Fibroblast of skin of left quadriceps (primary cell): ENCODE measurements at places on chromosomes 16 and 17.

- peak; percentile 52 for DNase-seq
Observed at GRCh38 chr17:40915721-40916256, 21.7 kb downstream of the KRT23 start.

DNA sequence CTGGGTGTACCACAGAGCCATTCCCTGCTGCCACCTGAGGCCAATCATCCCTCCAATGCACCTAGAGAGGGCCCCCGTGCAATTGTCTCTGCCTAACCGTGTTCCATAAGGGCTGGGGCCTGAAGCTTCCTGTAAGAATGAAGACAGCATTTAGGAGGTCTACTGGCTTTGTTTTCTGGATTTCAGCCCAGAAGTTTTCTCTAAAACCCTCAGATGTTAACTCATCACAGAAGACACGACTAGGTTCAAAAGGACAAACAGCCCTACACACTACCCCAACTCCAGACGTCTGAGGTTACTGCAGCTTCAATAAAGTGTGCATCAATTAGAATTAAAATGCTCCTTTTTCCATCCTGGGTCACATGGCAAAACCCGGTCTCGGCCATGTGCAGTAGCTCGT, 10.8 kb upstream of the DRG2 start:
- peak; percentile 14 for DNase-seq

- DNase-seq: no peak
Observed at GRCh38 chr16:85659805-85660511, 28.8 kb downstream of the GINS2 start.

DNA sequence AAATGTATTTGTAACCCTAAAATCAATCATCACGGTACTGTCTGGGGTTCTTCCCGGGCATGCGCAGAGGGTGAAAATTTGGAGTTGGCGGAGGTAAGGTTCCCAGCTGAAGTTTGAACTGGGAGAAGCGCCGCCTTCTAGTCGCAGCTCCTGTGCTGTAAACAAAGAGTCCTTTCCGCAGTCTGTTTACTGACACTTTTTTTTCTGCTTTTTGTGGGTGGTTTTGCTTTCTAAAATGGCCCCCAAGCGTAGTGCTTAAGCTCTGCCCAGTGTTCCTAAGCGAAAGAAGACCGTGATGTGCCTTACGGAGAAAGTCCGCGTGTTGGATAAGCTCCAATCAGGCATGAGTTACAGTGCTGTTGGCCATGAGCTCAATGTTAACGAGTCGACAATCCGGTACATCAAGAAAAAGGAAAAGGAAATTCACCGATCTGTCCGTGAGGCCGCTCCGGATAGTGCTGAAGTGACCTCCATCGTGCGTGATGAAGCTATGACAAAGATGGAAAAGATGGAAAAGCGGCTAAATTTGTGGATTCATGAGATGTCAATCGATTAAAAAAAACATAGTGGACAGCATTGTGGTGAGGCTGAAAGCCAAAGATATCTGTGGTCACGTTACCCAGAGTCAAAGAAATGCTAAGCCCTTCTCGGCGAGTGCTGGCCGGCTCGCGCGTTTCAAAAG, 570 bp upstream of the CFDP1 start:
- peak; percentile 83 for DNase-seq

DNA sequence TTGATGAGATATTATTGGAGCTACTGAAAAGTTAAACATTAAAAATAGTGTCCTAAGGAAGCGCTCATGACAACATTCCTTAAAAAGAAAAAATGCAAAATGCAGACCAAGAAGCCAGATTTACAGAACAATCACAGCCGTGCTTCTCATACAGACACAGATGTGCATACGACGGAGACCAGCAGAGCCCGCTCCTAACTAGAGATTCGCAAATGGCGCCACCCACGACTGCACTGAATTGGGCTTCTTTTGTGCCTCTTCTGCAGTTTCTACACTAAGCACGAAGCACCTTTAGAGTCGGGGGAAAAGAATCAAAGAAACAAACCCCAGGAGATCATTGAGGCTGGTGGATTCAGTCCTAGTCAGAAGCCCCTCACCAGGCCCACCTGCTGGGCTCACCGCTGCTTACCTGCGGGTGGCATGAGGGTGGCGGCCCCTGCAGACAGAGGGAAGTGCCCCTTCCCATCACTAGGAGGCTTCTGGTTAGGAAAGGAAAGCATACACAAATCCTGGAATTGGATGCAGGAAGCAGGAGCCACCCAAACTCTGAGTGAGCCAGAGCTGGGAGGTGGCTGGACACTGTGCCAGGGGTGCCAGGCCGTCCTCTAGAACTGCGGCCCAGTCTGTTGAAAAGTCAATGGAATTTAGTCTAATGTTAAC, 64.9 kb upstream of the CHMP6 start:
- no peak for DNase-seq

DNA sequence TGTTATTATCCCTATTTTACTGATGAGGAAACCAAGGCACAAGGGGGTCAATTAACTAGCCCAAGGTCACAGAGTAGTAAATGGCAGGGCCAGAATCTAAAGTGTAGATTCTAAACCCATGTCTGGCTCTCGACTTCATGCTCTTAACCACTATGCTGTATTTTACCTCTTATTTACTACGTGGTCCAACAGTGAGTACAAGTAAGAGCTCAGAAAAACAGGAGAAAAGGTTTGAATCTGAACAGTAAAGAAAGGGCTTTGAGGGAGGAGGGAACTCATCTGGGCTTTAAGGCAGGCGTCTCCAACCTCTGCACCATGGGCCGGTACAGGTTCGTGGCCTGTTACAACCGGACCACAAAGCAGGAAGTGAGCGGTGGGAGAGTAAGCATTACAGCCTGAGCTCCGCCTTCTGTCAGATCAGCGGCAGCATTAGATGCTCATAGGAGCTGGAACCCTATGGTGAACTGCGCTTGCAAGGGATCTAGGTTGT, 62.9 kb downstream of the SMURF2 start:
- DNase-seq: no peak

DNA sequence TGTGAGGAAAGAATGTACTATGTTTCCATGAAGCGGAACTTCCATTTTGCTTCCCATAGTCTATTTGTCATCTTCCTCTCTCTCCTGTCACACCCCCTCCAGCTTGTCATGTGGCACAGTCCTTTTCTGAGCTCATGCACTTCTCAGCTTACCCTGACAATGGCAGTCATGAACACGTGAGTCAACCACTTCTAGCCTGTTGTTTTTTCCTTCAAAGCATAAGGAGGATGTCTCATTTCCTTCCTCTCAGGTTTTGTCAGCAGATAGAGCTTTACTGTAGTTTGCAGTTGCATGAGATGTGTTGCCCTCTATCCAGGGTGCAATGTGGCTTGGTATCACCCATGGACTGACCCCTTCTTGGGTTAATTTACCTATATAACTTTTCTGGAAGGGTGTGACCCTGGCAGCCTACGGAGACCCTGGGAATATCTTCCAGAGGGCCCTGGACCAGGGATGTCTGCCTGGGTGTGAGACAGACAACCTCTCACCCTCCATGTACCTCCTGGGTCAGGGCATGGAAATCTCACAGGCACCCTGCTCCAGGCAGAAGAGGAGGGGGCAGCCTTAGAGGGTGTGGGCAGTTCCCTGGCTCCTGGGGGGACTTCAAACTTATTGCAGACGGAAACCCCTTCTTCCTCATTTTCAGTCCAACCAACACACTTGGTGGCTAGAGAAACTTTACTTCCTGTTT, 4.0 kb upstream of the ZNF267 start:
- DNase-seq: no peak

- DNase-seq: no peak
Observed at GRCh38 chr17:72751746-72752145, 340.7 kb downstream of the SLC39A11 start.

DNA sequence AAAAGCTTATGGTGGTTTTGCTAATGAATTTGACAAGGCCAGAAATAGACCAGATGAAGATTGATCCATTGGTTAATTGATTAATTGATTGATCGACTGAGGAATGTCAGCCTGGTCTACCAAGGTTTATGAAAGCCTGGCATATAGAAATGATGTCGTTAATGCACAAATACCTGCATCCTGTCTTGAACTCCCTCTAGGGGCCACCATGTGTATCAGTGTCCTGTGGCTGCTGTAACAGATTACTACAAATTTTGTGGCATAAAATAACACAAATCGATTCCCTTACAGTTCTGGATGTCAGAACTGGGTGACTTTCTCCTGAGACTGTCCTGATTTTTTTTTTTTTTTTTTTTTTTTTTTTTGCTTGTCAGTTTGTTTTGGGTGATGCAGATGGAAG, 553.2 kb downstream of the MAF start:
- no peak for DNase-seq

- DNase-seq: peak; percentile 85
Observed at GRCh38 chr17:30477083-30477773, at the start of gene GOSR1. GOSR1 (plus strand) TSS chr17:30477408; CDS start chr17:30477434, 26 bp downstream.

DNA sequence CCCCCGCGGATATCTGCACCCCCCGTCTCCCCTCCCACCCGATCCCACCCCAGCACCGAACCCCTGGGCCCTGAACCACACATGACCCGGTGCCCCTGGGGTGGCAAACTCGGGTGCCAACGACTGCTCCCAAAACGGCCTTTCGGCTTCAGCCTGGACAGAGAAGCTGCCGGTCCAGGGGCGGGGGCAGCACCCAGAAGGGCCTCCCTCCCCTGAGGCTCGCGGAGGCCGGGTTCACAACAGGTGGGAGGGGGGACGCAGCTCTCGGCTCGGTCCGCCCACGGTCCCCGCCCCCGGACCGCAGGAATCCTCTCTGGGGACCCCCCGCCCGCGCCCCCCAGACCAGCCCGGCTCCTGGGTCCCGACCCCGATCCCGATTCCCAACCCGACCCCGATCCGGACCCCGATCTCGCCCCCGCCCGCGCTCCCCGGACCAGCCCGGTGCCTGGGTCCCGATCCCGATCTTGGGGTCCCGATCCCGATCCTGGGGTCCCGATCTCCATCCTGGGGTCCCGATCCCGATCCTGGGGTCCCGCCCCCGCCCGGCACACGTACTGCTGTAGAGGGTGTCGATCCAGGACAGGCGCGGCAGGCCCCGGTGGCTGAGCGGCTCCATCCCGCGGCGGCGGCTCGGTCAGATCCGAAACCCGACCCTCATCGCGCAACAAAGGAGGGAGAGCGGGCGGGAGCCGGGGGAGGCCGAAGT, 516 bp downstream of the ABR start:
- no peak for DNase-seq

DNA sequence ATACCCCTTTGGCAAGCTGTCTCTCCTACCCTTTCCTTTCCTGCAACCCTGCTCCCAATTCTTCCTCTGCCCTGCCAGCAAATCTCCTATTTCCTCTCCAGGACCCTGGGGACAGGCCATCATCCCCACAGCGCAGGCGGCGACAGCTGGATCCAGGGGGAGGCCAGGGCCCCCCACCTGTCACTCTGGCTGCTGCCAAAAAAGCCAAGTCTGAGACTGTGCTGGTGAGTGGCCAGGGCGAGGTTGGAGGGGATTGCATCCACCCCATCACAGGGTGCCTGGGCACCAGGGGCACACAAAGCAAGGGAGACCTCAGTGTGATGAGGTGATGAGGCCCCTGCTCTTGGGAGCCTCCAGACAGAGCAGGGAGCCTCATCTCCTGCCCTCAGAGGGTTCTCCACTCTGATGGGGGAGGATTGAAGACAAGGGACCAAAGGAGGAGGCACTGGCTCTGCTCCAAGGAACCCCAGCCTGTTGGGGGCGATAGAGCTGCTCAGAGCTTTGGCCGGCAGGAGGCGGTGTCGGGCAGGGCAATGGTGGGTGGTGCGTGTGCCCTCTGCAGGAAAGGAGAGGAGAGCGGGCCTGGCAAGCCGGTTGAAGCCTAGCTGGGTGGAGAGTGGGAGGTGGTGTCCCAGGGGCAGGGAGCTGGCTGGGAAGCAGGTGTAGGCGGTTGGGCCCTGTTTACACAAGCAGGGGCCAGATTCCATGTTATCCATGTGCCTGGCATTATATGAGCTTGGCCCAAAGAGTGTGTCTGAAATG, 15.6 kb upstream of the PDK2 start:
- no peak for DNase-seq

DNA sequence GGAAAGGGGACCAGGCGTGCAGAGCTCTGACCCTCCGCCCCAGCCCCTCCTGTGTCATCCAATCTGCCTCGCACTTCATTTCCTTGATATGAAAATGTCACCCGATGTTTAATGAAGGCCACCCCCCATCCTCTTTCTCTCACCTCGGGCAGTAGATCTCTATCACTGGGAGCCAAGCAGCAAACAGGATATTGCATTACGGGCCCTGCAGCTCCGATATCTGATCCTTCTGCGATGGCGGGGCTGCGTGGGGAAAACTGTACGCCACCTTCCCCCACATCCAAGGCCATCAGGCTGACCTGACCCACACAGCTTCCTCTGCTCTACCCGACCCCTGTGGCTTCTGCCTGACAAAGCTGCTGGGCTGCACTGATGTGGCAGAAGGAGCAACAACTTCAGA, 74.9 kb downstream of the DYNLRB2 start:
- DNase-seq: no peak

- DNase-seq: no peak
Observed at GRCh38 chr17:72416054-72416675, 295.3 kb downstream of the SOX9 start.

DNA sequence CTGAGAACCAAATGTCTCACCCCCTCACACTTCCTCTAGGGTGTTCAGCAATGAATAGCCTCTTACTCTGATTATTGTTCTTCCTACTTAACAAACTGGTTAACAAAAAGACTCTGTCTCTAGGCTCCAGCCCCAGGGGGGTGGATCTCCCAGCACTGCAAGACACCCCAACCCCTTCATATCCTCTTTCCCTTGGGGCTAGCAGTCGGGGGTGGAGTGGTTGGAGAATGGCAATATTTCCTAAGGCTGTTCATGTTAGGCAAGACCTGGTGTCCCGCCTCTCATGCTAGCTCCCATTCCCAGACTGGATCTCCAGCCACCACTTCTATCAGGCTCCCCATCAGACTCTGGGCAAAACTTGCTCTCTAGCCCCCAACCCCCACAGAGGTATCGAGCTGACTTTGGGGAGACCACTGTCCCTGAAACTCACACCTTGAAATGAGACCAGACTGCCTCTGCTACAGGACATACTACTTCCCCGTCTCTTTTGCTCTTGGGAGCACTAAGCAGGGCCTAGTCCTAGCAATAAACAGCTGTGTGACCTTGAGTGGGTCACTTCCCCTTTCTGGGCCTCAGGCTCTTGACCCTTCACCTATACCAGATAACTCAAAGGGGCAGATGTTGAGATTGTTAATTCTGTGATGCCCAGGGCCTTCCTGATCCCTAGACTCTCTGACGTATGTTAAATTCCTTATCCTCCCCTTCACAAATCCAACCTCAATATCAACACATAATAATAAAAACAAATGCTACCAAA, 2.4 kb downstream of the SLC25A35 start:
- DNase-seq: no peak

DNA sequence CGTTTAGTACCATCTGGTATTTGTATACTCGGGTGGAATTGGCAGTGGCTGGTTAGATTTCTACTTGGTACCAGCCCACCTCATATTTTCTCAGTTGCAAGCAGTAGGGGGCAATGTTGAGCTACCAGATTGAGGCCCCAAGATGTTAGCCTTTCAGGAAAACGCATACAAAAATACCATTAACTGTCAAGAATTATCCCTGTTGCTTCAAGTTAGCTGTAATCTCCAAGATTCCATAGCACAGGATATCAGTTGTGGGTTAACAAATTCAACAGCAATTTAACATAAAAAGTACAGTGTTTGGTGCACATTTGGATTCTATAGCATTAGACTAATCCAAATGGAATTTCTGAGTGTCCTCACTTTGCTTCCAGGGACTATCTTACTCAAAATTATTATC, 188.2 kb downstream of the FTO start:
- peak; percentile 84 for DNase-seq
